ENCODE measurements at places on chromosomes 5 and 9.

- DNase-seq = no peak
Observed at GRCh38 chr5:73900566-73900965, 274.6 kb downstream of the ARHGEF28 start.

DNA sequence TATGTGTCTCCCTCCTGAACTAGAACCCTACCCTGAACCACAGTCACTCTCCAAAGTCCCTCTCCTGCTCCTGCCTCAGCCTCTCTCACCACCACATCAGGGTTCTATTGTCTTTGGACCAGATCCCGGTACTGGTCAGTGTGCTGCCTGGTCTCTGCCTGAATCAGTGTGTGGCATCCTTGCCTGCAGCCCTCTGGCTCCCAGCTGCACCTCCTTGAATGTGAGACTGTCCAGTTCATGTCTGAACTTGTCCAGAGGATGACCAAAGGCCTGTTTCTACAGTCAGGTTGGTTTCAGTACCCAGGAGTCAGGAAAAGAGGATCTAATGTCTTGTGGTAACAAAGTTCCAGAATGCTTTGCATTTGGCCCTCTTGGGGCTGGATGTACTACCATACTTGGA, 76.8 kb upstream of the RANBP3L start:
- DNase-seq = no peak

GRCh38 chr5:83530193-83530592, 58.6 kb downstream of the VCAN start:
- no peak for DNase-seq

DNA sequence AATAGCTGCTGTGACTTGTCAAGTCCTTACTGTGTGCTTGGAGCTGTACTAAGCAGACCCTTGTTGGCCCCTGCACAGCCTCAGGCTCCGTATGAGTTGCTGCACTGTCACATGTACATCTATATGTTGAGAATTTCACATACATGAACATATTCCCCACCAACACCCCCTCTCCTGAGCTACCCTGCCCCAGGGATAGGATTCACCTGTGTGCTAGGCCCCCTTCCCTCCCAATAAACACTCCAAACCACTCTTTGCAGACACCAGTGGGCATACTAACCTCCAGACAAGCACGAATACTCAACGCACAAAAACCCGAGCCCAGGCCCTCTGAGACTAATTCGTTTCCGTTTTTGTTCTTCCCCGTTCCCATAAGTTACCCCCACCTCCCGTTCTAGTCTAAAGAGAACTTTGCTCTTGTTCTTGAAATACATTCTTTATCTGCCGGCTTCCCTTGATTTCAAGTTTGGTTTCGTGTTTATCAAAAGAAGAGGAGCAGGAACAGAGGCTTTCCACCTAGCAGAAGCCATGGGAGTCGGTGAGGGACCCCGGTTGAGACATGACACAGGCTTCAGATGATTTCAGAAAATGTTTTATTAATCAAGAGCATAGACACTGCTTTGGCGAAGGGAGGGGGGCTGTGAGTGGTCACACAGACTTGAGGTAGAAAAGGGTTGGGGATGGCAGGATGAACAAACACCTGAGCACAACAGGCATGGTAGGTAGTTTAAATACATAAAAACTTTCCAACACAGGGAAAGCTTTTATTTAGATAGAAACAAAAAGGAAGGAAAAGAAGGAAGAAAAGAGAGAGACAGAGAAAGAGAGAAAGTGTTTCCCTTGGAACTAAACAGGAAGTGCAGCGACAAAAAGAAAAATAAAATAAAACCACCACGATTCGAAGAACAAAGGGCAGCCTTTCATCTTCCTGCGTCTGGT, 3.4 kb downstream of the HAND1 start:
- DNase-seq = no peak

DNA sequence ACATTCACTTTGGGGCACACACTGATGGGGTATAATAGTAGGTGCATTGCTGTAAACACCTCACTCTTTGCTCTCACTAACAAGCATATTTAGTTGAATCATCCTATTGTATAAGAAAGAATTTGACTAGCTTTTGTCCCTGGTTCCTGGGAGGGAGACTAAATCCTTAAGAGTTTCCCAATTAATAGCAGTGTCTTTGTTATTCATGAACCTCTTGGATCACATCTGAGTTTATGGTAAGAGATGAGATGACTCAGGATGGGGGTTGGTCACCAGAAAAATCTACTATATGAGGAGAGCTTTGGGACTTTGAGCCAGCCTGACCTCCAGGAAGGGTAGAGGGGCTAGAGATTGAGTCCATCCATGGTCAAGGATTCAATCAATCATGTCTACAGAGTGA, 56.8 kb downstream of the PUM3 start:
- DNase-seq = no peak

GRCh38 chr5:464843-465590, 22.0 kb downstream of the EXOC3 start:
- no peak for DNase-seq

DNA sequence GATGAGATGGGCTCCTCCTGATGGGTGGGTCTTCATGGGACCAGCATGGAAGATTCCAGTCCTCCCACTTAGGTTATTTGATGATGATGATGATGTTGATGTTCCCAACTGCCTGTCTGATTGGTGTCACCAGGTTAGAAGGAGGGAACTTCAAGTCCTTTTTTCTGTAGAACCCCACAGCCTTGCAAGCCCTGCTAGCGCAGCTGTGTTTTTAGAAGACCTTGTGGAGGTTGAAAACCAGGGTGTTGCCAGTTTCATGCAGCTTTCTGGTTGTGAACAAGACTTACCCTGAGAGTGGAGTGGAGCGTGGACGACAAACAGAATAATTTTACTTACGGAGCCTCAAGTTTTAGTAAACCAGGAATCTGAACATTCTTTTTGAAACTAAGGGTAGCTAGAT, 83.0 kb downstream of the TRIO start:
- DNase-seq = no peak
